Stimulated activated CD8-positive, alpha-beta memory T cell treated with anti-CD3 and anti-CD28 coated beads, Interleukin-7, amount 100 ng/mL, for 4 hours (primary cell): ENCODE measurements at places on chromosomes 4 and X.

DNA sequence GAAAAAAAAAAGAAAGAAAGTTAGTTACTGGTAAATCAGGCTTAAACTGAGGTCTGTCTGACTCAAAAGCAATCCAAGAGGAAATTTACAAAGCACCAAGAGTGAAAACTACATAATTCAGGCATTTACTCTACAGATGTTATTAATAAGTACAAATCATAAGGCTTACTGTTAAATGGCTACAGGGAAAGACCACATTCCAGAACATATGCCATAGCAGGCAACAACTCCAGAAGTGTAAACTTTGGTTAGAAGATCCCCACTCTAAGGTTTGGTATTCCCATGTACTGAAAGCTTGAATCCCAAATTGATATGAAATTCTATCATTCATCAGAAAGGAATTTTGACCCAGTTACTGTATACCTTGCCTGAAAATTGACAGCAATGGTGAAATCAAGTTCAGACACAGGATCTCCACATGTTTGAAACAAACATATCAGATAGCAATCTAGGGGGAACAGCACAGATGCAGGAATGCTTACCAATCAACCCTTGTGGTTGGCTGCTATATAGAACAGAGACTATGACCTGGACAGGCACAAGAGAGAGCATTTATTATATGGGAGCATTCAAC is 6.6 kb downstream of the USP26 start:
- DNase-seq = no peak

- no peak for DNase-seq
Observed at GRCh38 chr4:152189451-152190179, 346.3 kb downstream of the FBXW7 start.

DNA sequence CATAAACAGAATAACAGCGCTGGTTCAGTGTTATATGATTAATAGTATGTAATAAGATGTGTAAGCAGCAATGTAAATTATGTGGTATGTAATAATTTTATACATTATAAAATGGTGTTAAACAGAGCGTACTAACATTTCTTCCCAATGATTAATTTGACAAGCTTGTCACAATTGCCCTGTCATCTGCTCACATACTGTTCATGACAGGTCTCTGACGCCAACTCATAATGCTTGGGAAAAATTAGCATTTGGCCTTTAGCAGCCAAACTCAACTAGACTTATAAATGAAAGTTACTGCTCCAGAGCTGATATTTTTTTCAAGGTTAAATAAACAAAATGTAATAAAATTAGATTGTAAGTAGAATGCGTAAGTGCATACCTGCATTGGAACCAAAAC is 246.8 kb downstream of the TRAM1L1 start:
- no peak for DNase-seq

DNA sequence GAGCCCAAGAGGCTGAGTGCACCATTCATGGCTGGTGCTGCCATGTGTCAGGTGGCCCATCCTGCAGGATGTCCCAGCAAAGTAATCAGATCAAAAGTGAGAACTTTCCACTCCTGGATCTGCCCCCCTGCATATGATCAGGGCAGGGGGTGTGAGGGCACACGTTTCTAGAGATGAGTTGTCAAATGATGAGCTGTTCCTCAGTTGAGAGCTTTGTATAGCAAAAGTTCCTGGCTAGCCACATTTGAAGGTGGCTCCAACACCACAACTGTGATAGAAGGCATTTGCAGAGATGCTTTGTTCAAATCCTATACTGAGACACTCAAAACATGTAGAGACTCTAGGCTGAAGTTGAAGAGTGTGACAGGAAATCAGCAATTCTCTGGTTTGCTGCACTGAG is 501.8 kb downstream of the BCOR start:
- no peak for DNase-seq

- no peak for DNase-seq
Observed at GRCh38 chr4:145047151-145047550, 50.8 kb downstream of the ANAPC10 start.
